ENCODE measurements at places on chromosomes 16 and 17.
A peak's percentile ranks its signal among the peaks of the same experiment; 100 is the strongest.

DNA sequence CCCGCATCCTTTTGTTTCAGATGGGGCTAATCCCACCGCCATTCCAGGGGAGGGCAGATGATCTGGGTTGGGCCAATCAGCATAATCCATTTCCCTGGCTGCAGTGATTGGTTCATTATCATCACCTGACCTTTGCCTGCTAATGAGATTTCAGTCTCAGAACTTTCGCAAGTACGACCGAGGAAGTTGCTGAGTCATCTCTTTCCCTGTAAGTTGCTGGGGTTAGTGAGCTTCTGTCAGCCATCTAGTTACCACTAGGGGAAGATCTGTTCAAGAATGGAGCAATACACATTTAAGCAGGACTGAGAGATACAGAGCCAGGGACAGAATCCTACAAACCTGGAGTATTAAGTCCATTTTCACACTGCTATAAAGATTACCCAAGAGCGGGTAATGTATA lies 65.3 kb upstream of the NUDT7 start:
- H3K36me3 ChIP-seq = no peaks in the 10 kb centered on the region
- H3K27me3 ChIP-seq = no peaks in the 10 kb centered on the region
- DNase-seq = no peak
- no peak overlapping the region for H3K27ac ChIP-seq

DNA sequence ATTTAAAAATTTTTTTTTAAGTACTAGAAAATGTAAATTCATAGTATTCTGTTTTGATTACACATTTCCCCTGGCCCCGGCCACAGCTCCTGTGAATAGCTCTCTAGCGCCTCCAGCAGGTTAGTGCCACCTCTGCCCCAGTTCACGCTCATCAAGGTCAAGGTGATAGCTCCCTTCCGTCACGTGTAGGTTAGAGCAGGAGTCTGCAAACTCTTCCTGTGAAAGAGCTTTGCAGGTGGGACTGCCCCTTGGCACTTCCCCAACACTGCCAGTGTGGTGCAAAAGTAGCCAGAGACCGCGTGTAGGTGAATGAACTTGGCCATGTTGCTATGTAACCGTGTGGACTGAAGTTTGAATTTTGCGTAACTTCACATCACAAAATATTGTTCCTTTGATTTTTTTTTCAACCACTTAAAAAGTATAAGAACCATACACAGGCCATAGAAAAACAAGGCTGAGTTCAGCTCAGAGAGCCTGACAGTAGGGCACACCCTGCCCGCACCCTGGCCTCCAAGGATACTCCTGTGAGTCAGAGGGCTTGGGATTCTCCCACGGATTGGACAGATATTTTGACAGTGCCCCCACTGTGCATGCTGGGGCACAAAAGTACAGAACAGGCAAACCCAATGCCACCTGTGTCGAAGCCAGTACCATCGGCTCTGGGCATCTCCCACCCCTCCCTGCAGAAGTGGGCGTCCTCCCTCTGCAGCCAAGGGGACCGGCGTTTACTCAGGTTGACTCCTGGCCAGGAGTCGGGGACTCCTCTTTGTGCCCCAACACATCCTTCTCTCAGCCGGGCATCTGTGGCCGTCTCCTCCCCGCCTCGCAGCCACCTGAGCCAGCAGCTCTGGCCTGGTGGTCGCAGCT lies 92.0 kb upstream of the CHMP6 start:
- H3K27me3 ChIP-seq = no peaks in the 10 kb centered on the region
- H3K27ac ChIP-seq = no peak overlapping the region
- H3K4me3 ChIP-seq = no peak overlapping the region

DNA sequence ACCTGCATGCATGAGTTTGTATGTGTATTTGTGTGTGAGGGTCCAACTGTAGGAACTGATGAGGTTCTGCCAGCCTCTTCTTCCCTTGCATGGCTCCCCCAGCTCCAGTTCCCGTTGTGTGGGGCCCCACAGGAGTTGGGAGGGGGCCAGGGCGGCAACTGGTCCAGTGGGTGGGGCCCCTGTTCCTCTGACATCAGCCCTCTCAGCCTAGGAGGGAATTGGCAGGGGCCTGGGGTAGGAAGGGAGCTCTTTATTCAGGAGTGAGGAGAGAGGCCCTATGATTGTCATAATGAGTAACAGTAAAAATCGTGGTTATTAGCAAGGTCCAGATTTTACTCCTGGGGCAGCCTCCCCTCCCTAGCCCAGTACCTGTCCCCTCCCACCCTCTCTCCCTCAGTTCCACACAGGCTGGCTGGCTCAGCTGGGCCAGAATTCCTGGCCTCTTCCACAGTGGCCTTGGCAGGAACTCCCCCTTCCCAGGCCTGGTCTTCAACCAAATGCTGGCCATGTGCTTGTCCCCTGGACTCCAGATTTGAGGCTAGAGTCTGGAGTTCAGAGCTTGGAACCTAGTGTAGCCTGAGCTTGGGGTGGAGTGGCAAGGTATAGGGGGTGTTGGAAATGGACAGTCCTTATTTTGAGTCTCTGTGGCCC lies 18.9 kb downstream of the RARA start:
- no peaks in the 10 kb centered on the region for H3K27me3 ChIP-seq
- H3K4me1 ChIP-seq = peaks cover 98% of the 10 kb centered on the region
- peak overlapping the region; percentile 99 for H3K27ac ChIP-seq

GRCh38 chr16:1258906-1259759 lies 3.3 kb downstream of the TPSD1 start:
- no peaks in the 10 kb centered on the region for H3K27me3 ChIP-seq
- peaks cover 10% of the 10 kb centered on the region for H3K4me1 ChIP-seq
- DNase-seq = no peak
- no peak overlapping the region for H3K27ac ChIP-seq
- no peaks in the 10 kb centered on the region for H3K36me3 ChIP-seq

GRCh38 chr17:19269106-19269505 lies 31.9 kb downstream of the EPN2 start:
- DNase-seq = no peak
- H3K36me3 ChIP-seq = no peaks in the 10 kb centered on the region
- no peak overlapping the region for H3K27ac ChIP-seq
- no peaks in the 10 kb centered on the region for H3K4me1 ChIP-seq

GRCh38 chr16:65386672-65387071 lies 264.8 kb upstream of the CDH11 start:
- H3K36me3 ChIP-seq = no peaks in the 10 kb centered on the region
- no peaks in the 10 kb centered on the region for H3K27me3 ChIP-seq
- no peak for DNase-seq
- H3K4me1 ChIP-seq = no peaks in the 10 kb centered on the region
- no peak overlapping the region for H3K4me3 ChIP-seq
- H3K27ac ChIP-seq = no peak overlapping the region

GRCh38 chr17:81080019-81080418 lies 45.1 kb downstream of the BAIAP2 start:
- H3K27me3 ChIP-seq = no peaks in the 10 kb centered on the region
- no peak for DNase-seq
- no peaks in the 10 kb centered on the region for H3K4me1 ChIP-seq
- no peak overlapping the region for H3K27ac ChIP-seq
- H3K36me3 ChIP-seq = no peaks in the 10 kb centered on the region

- H3K27ac ChIP-seq = no peak overlapping the region
- no peak for DNase-seq
- H3K27me3 ChIP-seq = no peaks in the 10 kb centered on the region
- H3K4me3 ChIP-seq = no peak overlapping the region
- H3K36me3 ChIP-seq = no peaks in the 10 kb centered on the region
Measured at GRCh38 chr17:5705081-5705875, 121.0 kb upstream of the NLRP1 start.

GRCh38 chr16:67186550-67186950 lies 2.8 kb upstream of the MATCAP1 start:
- no peaks in the 10 kb centered on the region for H3K27me3 ChIP-seq
- no peaks in the 10 kb centered on the region for H3K36me3 ChIP-seq
- no peak overlapping the region for H3K4me3 ChIP-seq
- H3K4me1 ChIP-seq = peaks cover 29% of the 10 kb centered on the region
- H3K27ac ChIP-seq = no peak overlapping the region

GRCh38 chr17:74541176-74542111 lies 4.5 kb downstream of the CD300C start:
- no peak overlapping the region for H3K27ac ChIP-seq
- no peak overlapping the region for H3K4me3 ChIP-seq
- H3K36me3 ChIP-seq = no peaks in the 10 kb centered on the region
- H3K27me3 ChIP-seq = no peaks in the 10 kb centered on the region
- H3K4me1 ChIP-seq = no peaks in the 10 kb centered on the region

DNA sequence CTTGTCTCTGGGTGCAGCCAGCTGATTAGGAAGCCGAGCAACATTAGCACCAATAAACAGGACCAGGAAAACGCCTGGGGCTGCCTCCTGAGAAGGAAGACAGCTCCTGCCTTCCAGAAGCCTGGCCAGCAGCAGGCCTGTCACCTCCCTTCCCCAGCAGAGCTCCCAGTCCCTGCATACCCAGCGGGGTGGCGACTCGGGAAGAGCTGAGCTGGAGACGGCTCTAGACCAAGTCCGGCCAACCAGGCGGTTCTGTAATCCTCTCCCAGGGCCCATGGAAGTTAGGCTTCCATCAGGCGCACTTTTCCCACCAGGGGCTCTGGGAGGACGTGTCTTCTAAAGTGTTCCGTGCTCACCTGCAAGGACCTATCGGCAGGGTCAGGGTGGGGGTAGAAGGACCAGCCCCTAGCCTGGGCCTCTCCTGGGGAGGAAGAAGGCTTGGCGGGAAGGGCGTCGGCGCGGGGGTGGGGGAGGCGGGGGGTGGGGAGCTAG lies 12.0 kb upstream of the CLUH start:
- H3K4me3 ChIP-seq = no peak overlapping the region
- DNase-seq = no peak
- no peaks in the 10 kb centered on the region for H3K36me3 ChIP-seq

DNA sequence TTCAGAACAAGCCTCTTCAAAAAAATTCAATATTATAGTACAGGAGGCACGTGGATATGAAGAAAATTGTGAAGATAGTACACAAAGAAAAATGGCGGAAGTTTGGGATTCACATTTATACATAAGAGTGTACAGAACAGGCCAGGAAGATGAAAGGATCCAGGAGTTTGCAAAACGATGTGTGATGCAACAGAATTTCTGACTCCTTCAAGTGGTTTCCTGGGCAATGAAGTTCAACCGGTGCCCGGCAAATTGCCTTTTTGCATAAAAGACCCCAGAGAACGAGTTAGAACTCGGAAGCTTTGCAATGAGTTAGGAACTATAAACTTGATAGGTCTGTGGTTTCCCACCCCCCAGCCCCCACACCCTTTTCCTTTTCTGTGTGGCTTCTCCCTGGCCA lies 189.1 kb downstream of the SALL1 start:
- no peaks in the 10 kb centered on the region for H3K4me1 ChIP-seq
- no peak for DNase-seq
- H3K4me3 ChIP-seq = no peak overlapping the region
- H3K36me3 ChIP-seq = no peaks in the 10 kb centered on the region
- H3K27me3 ChIP-seq = no peaks in the 10 kb centered on the region
- no peak overlapping the region for H3K27ac ChIP-seq

- H3K4me1 ChIP-seq = no peaks in the 10 kb centered on the region
- no peak overlapping the region for H3K27ac ChIP-seq
- H3K27me3 ChIP-seq = no peaks in the 10 kb centered on the region
- peaks cover 69% of the 10 kb centered on the region for H3K36me3 ChIP-seq
Measured at GRCh38 chr17:18280249-18280648, 19.8 kb downstream of the MIEF2 start.

- peaks cover 35% of the 10 kb centered on the region for H3K4me1 ChIP-seq
- H3K27me3 ChIP-seq = no peaks in the 10 kb centered on the region
- H3K27ac ChIP-seq = no peak overlapping the region
- no peaks in the 10 kb centered on the region for H3K36me3 ChIP-seq
- H3K4me3 ChIP-seq = no peak overlapping the region
Measured at GRCh38 chr16:89859615-89860007, 13.8 kb upstream of the TCF25 start.

DNA sequence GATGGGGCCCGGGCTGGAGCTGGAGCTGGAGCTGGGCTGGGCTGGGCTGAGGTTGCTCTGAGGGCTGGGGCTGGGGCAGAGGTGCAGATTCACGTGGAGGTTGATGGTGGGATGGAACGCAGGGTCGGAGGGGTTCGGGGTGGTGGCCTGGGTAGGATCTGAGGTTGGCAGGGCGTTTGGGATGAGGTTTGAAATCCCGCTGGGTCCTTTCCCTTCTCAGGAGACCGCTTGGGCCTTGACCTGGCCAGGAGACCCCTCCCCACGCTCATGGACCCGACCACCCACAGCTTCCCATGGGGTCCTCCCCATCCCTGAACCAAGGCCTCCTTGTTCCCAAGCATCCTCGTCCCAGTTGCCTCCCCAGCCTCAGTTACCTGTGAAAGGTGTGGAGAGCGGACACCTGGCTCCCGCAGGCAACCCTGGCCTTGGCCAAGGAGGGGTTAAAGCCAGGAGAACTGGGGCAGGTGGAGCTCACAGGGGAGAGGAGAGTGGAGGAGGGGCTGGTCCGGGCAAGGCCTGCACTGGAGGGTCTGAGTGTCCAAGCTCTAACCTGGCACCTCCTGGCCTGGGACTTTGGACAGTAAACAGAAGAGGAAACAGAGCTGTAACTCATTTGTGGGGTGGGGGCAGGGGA lies at the start of gene ASGR2:
Gene ASGR2, minus strand, starts transcription at position 582 of the 634 bp plus-strand sequence. CDS start 582 bp downstream, outside the sequence.
- no peaks in the 10 kb centered on the region for H3K27me3 ChIP-seq
- no peak within 1 kb of the TSS for H3K27ac ChIP-seq
- no peak within 1 kb of the TSS for H3K4me3 ChIP-seq
- no peak for DNase-seq

GRCh38 chr17:39972271-39972670 lies 8.3 kb upstream of the PSMD3 start:
- H3K27me3 ChIP-seq = no peaks in the 10 kb centered on the region
- H3K4me1 ChIP-seq = no peaks in the 10 kb centered on the region
- no peak overlapping the region for H3K27ac ChIP-seq
- DNase-seq = no peak

DNA sequence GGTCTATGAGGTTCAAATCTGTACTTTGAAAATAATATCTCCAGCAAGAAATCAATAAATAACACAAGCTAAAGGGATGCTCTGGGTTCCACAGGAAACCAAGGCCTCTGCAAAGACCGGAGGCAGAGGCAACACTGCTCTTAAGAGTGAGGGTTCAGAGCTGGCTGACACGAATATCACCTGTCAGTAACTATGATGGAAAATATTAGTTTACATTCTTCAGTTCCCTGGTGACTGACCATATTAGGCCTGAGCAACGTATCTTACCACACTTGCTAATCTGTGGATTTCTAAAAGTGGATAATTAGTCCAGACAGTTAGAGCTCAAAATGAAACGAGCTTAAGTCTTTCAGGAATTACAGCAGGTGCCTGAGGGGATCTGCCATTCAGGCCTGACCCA lies 459.3 kb downstream of the HS3ST3B1 start:
- H3K4me1 ChIP-seq = no peaks in the 10 kb centered on the region
- no peak for DNase-seq
- H3K27me3 ChIP-seq = no peaks in the 10 kb centered on the region
- no peak overlapping the region for H3K27ac ChIP-seq

GRCh38 chr17:10201680-10202079 lies 3.3 kb upstream of the GAS7 start:
- H3K4me3 ChIP-seq = no peak overlapping the region
- no peak overlapping the region for H3K27ac ChIP-seq
- DNase-seq = no peak
- H3K36me3 ChIP-seq = no peaks in the 10 kb centered on the region
- peaks cover 5% of the 10 kb centered on the region for H3K4me1 ChIP-seq

DNA sequence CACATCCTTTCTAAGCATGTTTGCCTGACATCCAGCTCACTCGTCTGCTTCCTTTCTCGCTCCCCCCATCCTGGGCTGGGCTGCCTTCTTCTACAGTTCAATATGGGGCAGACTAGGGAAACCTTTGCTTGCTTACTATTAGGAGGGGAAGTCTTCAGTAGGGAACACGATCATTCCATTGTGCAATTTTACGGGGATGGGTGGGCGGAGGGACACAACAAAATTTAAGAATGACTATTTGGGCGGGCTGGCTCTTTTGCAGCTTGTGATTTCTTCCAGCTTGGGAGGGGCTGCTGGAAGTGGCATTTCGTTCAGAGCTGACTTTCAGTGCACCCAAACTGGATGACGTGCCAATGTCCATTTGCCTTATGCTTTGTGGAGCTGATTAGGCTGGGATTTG lies 25.4 kb downstream of the PCTP start:
- no peak for DNase-seq
- H3K4me3 ChIP-seq = no peak overlapping the region
- H3K27me3 ChIP-seq = no peaks in the 10 kb centered on the region
- no peaks in the 10 kb centered on the region for H3K4me1 ChIP-seq
- peaks cover 2% of the 10 kb centered on the region for H3K36me3 ChIP-seq
- H3K27ac ChIP-seq = no peak overlapping the region

Measured in CD4-positive, alpha-beta memory T cell (primary cell).